ENCODE measurements at places on chromosomes 1 and 21. TPM values are rescaled to one million over a fixed set of nuclear protein-coding genes. Genes with fewer than 3 reads are reported as not detected.

DNA sequence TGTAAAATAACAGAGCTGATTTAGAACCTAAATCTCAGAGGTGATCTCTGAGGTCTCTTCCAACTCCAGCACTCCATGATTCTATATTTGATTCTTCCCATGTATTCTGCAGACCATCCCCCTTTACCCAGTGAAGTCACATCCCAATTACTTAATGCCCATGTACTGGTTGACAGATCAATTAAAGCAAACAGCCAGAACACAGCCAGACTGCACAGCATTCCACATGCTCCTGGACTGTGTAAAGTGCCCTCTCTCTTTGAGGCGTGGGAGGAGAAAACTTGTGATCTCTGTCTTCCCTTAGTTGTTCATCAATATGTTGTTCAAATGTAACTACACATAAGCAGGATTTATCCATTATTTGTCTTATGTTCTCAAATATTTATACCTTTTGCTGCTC, 18.1 kb downstream of the NOS1AP start:
- DNase-seq: no peak

TCHH gene
- total RNA-seq: not detected

DNA sequence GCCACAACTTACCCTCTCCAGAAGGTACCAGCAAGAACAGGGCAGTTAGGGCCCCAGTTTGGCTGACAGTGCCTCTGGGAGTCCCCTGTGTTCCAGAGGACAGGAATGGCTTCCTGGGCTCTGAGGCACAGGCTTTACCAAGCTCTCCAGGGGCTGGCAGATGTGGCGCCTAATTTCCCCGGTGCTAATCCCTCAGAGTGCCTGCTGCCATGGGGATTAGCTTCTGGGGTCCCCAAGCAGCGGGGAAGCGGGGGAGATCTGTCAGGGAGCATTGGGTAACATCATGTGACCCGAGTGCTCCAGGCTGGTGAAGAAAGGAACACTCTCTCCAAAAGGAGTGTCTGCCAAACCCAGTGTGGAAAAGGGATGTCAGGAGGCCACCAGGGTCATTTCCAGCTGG, at the start of gene LACTBL1:
LACTBL1 (minus strand) TSS at position 107 of the 400 bp plus-strand sequence. CDS start 550 bp downstream, outside the sequence.
- DNase-seq: no peak

TSSK3 gene
- total RNA-seq: 1.0 TPM

OSCP1 gene
- 7.4 TPM for total RNA-seq

RNU1-3 gene
- 9,391 TPM for total RNA-seq

CDC20 gene
- 0.83 TPM for total RNA-seq

DNA sequence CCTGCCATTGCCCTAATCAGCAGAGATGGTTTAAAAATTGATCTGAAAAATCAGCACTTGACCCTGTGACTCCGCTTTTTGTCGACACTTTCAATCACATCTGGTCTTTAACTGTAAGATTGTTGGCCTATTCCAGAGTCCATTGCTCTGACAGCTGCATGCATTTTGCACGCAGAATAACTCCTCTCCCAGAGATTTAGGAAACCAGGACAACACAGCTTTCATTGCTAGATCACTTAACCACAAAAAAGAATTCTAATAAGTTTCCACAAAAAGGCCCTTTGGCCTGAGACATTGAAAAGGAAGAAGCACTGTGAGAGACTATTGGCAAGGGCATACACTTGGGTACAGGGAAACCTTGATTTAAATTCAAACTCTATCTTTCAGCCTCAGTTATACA, 373.1 kb downstream of the TGFB2 start:
- DNase-seq: no peak

- DNase-seq: no peak
These were observed 70.4 kb downstream of the FOXJ3 start for GRCh38 chr1:42264511-42265190.

LHX4 gene
- not detected for total RNA-seq

GRCh38 chr21:44500111-44500510, 39.9 kb downstream of the KRTAP10-1 start:
- peak; percentile 37 for DNase-seq

GRCh38 chr1:160257411-160258015, 4.8 kb downstream of the DCAF8 start:
- DNase-seq: no peak

ATPAF1 gene
- 198 TPM for total RNA-seq

- peak; percentile 99 for DNase-seq
These were observed at the start of gene KHDRBS1 for GRCh38 chr1:32013386-32014198. Gene KHDRBS1 (plus strand): TSS chr1:32013868. CDS start chr1:32013996, 128 bp downstream.

DNA sequence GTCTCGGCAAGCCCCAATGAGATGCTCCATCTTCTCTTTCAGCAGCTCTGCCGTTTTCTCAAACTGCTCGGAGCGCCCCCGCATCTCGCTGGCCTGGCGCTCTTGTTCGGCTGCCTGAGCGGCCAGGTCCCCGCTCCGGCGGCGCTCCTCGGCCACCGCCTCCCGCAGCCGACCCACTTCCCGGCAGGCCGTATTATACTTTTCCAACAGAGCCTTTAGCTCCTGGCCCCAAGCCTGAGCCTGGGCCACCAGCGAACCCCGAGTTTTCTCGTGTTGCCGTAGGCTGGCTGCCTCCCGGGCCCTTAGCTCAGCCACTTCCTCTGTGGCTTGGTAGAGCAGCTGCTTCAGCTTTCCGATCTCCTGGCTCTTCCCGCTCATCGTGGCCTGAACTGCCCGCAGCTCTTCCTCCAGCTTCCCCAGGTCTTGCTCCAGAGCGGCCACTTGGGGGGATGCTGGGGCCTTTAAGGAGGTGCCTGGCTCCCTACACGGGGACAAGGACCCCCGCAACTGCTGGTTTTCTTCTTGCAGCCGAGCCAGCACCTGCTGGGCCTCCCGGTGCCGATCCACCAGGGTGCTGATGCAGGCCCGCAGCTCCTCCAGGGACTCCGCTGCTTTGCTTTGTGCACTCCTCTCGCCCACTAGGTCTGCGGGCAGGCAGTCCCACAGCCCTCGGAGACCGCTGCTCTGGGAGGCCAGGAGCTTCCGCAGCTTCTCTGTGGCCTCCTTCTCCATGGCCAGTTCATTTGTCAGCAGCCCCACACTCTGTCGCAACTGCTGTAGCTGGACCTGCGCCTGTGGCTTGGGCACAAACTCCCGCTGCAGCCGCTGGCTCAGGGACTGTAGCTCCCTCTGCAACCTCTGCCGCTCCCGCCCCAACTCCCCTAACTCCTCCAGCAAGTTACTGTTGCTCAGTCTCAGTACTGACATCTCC, 13.4 kb upstream of the PIAS3 start:
- DNase-seq: peak; percentile 81

- peak; percentile 48 for DNase-seq
These were observed 77.3 kb upstream of the BCAR3 start for GRCh38 chr1:93758842-93759515.

RGS4 gene
- 0.78 TPM for total RNA-seq

DNA sequence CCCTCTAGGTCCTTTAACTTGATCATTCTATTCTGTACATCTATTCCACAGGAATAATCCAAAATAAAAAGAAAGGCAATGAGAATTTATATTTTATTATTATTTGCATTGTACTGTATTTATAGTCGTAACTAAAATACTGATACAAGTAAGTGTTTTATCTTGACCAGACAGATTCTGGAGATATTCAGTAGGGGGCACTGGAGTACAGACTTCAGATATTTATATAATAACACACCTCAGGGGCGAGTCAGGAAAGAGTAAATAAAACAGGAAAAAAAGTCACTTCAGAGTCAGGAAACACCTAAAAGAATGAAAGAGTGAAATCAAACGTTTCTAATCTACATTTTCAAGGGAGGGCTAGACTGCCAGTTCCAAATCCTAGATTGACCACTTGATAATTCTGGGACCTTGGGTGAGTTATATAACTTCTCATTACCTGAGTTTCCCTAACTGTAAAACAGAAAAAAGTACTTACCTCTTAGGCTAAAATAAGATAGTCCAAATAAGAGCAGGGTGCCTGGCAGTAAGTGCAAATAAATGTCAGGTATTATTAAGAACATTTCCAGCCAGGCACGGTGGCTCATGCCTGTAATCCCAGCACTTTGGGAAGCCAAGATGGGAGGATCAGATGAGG, 31.1 kb upstream of the MTF1 start:
- DNase-seq: no peak

GRCh38 chr21:33241846-33242245, 12.1 kb downstream of the IFNAR2 start:
- no peak for DNase-seq

DNA sequence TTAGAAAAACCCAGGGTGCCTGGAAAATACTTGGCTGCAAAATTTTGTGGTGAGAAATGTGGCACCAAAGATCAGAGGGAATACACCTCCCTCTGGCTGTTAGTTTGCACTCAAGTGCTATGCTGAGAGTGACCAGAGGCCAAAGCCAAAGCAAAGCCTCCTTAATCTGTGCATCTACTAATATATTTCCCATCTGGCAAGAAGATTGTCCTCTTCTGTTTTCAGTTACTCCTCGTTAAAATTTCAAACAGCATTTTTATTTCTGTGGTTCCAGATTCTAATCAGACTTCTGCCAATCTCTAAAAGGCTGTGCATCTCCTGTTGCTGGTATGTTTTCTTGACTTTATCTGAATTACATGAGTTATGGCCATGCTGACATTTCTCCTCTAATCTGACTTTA, 327.4 kb downstream of the TBX15 start:
- no peak for DNase-seq

Data from Right ventricle myocardium superior (tissue), 1 donor.